Pancreas (tissue), 10 donors: ENCODE measurements at places on chromosomes 5 and 9. TPM values are rescaled to one million over a fixed set of nuclear protein-coding genes. Genes with fewer than 3 reads are reported as not detected.
A peak's percentile ranks its signal among the peaks of the same experiment; 100 is the strongest.

PDZD2 gene
- total RNA-seq: 3.3 TPM

DNA sequence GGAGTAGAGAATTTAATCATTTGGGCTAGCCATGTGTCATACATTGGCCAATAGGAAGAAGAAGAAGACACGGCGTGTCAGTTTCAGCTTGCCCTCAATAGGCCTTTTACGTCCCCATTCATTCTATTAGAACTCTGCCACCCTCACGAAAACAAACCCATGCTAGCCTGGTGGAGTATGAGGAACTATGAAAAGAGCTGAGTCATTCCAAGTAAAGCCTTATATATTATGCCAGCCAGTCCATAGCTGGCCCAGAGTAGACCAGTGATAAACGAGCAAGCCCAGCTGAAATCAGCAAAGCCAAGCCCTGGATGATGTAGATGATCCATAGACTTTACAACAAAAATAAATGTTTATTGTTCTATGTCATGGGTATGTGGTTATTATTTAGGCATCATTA is 895.1 kb downstream of the TLE1 start:
- H3K27ac ChIP-seq: no peak overlapping the region
- no peaks in the 10 kb centered on the region for H3K36me3 ChIP-seq
- no peaks in the 10 kb centered on the region for H3K4me1 ChIP-seq
- DNase-seq: no peak
- no peak overlapping the region for H3K4me3 ChIP-seq

PDCD1LG2 gene
- 0.20 TPM for total RNA-seq

- H3K27me3 ChIP-seq: no peaks in the 10 kb centered on the region
- no peak overlapping the region for H3K27ac ChIP-seq
- no peak for DNase-seq
- H3K4me1 ChIP-seq: no peaks in the 10 kb centered on the region
- H3K36me3 ChIP-seq: no peaks in the 10 kb centered on the region
- no peak overlapping the region for H3K4me3 ChIP-seq
Observed at GRCh38 chr5:108387758-108388157, 5.9 kb upstream of the FBXL17 start.

DNA sequence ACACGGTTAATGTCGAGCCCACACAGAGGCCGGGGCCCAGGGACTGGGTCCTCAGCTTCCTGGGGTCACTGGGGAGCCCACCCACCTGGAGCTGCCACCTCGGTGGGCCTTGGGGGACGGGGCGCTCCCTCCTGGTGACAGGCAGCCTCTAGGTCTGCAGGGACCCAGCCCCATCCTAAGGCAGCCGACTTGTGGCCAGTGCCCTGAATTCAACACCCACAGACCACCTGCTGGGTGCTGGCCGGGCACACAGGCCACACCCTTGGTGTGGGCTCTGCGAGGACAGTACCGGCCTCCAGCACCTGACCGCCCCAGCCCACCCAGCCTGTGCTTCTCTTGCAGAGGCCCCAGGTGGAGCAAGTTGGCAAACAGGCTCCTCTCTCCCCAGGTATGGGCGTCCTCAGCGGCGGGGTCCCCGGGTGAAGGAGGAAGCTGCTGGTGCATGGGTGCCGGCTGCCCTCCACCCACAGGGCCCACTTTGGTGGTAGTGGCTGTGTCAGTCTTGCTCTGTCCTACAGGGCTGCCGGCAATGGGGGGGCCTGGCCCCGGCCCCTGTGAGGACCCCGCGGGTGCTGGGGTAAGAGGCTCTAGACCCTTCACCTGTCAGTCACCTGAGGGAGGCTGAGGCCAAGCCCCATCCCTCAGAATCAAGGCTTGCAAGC is 8.3 kb downstream of the ENTPD8 start:
- H3K4me3 ChIP-seq: no peak overlapping the region
- H3K27me3 ChIP-seq: no peaks in the 10 kb centered on the region
- no peak overlapping the region for H3K27ac ChIP-seq

- H3K4me3 ChIP-seq: no peak overlapping the region
- no peak overlapping the region for H3K27ac ChIP-seq
- H3K27me3 ChIP-seq: no peaks in the 10 kb centered on the region
Observed at GRCh38 chr5:132006331-132007120, 4.9 kb downstream of the ACSL6 start.

PCDHGA10 gene
- total RNA-seq: 1.2 TPM

TMEM38B gene
- total RNA-seq: 5.7 TPM

DNA sequence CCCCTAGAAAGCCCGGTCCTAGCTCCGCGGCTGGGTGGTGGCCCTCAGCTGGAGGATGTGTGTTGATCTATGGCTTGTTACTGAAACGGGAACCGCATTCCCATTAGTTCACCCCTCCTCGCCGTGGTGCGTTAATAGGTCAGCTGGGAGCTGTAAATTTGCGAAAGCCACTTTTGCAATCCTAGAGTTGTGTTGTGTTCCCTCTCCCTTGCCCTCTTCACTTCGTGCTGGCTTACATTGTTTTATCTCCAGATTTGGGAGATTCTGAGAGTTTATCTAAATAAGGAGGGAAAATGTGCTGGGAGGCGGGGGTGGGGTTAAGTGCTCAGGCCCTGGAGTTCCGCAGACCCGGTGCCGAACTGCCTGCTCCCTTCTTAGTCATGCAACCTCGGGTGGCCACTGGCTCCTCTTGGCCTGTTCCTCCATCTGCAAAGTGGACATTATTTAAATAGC is 62.8 kb downstream of the HMCN2 start:
- no peak overlapping the region for H3K27ac ChIP-seq
- H3K27me3 ChIP-seq: peaks cover 17% of the 10 kb centered on the region
- peak; percentile 9 for DNase-seq
- H3K4me3 ChIP-seq: no peak overlapping the region
- no peaks in the 10 kb centered on the region for H3K36me3 ChIP-seq
- no peaks in the 10 kb centered on the region for H3K4me1 ChIP-seq

- no peak overlapping the region for H3K27ac ChIP-seq
- H3K27me3 ChIP-seq: no peaks in the 10 kb centered on the region
- no peak for DNase-seq
Observed at GRCh38 chr9:74172874-74173273, 324.3 kb upstream of the RORB start.

GRCh38 chr9:27440888-27441740 is 83.0 kb upstream of the IFNK start:
- no peaks in the 10 kb centered on the region for H3K27me3 ChIP-seq
- H3K4me3 ChIP-seq: no peak overlapping the region
- no peaks in the 10 kb centered on the region for H3K36me3 ChIP-seq
- no peak for DNase-seq

DNA sequence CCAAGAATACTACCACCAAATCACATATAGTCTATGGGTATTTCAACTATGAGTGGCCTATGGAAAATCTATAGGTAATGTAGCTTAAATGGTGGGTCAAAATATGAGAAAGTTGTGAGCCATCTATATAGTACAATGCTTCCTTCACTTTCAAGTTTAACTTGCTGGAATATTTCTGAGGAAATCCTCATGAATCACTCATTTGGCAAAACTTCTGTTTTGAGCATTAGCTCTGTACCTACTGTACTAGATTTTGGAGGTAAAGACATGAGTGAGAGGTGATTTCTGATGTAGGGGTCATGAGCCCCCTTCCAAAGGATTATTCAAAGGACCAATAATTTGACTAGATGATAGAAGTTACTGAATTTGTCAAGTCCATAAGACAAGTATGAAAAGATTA is 80.6 kb upstream of the DAB2 start:
- H3K4me1 ChIP-seq: no peaks in the 10 kb centered on the region
- no peak overlapping the region for H3K4me3 ChIP-seq
- no peak for DNase-seq
- no peaks in the 10 kb centered on the region for H3K36me3 ChIP-seq

HEMGN gene
- not detected for total RNA-seq

RNF183 gene
- total RNA-seq: 0.15 TPM

DNA sequence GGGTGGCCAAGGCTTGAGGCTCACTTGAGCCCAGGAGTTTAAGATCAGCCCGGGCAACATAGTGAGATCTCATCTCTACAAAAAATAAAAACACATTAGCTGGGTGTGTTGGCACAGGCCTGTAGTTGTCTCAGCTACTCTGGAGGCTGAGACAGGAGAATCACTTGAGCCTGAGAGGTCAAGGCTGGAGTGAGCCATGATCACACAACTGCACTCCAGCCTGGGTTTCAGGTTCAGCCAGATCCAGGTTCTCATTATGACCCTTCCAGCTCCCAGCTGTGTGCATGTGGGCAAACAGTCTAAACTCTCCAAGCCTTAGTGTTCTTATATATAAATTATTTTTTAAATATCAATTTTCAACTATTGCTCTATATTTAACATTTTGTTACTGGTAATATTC is 67.9 kb downstream of the ALDH7A1 start:
- H3K4me3 ChIP-seq: no peak overlapping the region
- no peaks in the 10 kb centered on the region for H3K27me3 ChIP-seq
- no peak for DNase-seq
- H3K27ac ChIP-seq: no peak overlapping the region
- no peaks in the 10 kb centered on the region for H3K36me3 ChIP-seq

GRCh38 chr5:17267106-17267505 is 49.7 kb downstream of the BASP1 start:
- no peaks in the 10 kb centered on the region for H3K36me3 ChIP-seq
- H3K27me3 ChIP-seq: no peaks in the 10 kb centered on the region
- H3K4me3 ChIP-seq: no peak overlapping the region
- H3K4me1 ChIP-seq: no peaks in the 10 kb centered on the region

C9 gene
- total RNA-seq: not detected

DNA sequence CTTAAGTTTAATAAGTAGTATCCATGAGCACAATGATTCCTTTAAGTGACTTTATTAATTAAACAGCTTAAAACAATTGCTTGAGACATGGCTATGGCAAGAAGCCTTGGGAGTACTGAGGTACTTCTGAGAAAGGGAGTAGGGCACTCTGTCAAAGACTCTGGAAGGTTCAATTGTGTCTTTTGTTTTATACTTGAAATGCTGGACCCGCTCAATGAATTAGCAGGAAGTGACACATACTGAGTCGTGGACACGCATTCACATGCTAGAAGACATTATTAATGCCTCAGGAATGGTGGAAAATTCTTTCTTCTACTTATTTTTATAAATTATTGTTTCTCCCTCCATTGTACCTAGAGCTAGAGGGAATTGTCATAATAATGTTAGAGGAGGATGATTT is 347.3 kb upstream of the ZNF608 start:
- H3K4me1 ChIP-seq: no peaks in the 10 kb centered on the region
- DNase-seq: no peak
- H3K36me3 ChIP-seq: no peaks in the 10 kb centered on the region
- H3K27me3 ChIP-seq: no peaks in the 10 kb centered on the region
- H3K27ac ChIP-seq: no peak overlapping the region
- no peak overlapping the region for H3K4me3 ChIP-seq

- H3K36me3 ChIP-seq: no peaks in the 10 kb centered on the region
- H3K27ac ChIP-seq: no peak overlapping the region
- H3K4me3 ChIP-seq: no peak overlapping the region
Observed at GRCh38 chr5:38547257-38547656, 9.2 kb downstream of the LIFR start.

- no peaks in the 10 kb centered on the region for H3K36me3 ChIP-seq
- H3K4me1 ChIP-seq: peaks cover 36% of the 10 kb centered on the region
- H3K27ac ChIP-seq: peak overlapping the region; percentile 98
- no peak for DNase-seq
- H3K4me3 ChIP-seq: no peak overlapping the region
Observed at GRCh38 chr9:14306672-14307660, 7.0 kb downstream of the NFIB start.

PCDHGA11 gene
- total RNA-seq: 1.4 TPM

- H3K36me3 ChIP-seq: no peaks in the 10 kb centered on the region
- no peaks in the 10 kb centered on the region for H3K27me3 ChIP-seq
- peaks cover 7% of the 10 kb centered on the region for H3K4me1 ChIP-seq
- H3K27ac ChIP-seq: no peak overlapping the region
- no peak overlapping the region for H3K4me3 ChIP-seq
Observed at GRCh38 chr9:128943832-128944620, 3.4 kb downstream of the DOLK start.

ADAMTSL2 gene
- total RNA-seq: 3.5 TPM

DNA sequence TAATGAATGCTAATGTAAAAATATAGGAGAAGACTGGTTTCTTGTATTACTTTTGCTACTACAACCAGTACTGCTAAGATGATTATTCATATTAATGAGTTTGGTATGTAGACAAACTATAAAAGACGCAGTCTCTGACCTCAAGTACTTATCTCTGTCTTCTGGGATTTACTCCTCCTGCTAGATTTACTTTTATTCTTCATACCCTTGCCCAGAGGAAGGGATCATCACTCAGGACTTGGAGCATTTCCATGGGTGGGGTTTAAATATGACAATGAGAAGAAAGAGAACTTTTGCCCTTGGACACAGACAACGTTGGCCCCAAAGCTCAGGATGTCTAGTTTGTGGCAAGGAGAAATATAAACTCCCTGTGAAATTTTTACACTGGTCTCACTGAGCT is 126.1 kb downstream of the BNC2 start:
- H3K36me3 ChIP-seq: no peaks in the 10 kb centered on the region
- H3K27me3 ChIP-seq: no peaks in the 10 kb centered on the region
- no peak overlapping the region for H3K27ac ChIP-seq
- no peaks in the 10 kb centered on the region for H3K4me1 ChIP-seq
- H3K4me3 ChIP-seq: no peak overlapping the region

NPR2 gene
- 7.9 TPM for total RNA-seq

DNA sequence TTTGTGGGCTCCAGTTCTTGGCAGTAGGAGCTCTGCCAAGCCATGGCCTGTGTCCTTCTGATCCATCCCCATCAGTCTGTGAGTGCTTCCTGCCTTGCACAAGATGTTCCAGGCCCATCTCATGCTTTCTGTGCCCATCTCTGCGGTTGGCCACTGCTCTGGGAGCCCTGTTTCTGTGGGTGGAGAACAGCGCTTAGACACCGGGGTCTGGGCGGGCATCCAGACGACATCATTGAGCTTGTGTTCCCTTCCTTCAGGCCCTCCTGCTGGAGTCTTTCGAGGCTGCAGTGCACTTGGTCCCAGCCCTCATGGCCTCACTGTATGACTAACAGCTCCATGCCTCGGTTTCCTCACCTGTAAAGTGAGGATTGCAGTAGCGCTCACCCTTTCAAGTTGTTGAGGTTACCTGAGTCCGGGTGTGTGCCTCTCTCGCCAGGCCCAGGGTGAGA is 14.9 kb upstream of the CARD19 start:
- no peaks in the 10 kb centered on the region for H3K27me3 ChIP-seq
- no peaks in the 10 kb centered on the region for H3K4me1 ChIP-seq
- peak; percentile 24 for DNase-seq
- no peak overlapping the region for H3K27ac ChIP-seq
- no peak overlapping the region for H3K4me3 ChIP-seq

DNA sequence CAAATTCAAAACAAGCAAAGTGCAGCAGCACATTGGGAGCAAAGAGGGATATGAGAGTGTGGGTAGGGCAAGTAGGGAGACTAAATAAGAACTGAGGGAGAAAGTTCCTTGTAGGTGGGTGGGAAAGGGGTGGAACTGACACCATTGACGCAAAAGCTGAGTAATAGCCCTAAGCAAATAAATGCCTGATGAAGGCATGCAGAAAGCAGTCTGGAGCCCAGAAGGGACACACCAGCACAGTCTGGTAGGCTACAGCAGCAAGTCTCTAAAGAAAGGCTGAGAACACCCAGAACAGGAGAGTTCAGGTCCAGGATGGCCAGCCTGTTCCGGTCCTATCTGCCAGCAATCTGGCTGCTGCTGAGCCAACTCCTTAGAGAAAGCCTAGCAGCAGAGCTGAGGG is at the start of gene INSL4:
Gene INSL4, plus strand, starts transcription at position 208 of the 400 bp plus-strand sequence. Its CDS starts 105 bp downstream, at position 313.
- peaks cover 3% of the 10 kb centered on the region for H3K27me3 ChIP-seq
- H3K4me1 ChIP-seq: no peaks in the 10 kb centered on the region
- H3K4me3 ChIP-seq: no peak within 1 kb of the TSS
- no peaks in the 10 kb centered on the region for H3K36me3 ChIP-seq

- H3K4me1 ChIP-seq: peaks cover 14% of the 10 kb centered on the region
- peak overlapping the region; percentile 61 for H3K4me3 ChIP-seq
- no peaks in the 10 kb centered on the region for H3K36me3 ChIP-seq
Observed at GRCh38 chr9:111039231-111039906, 1.1 kb upstream of the LPAR1 start.

RUFY1 gene
- total RNA-seq: 17.0 TPM

COL27A1 gene
- total RNA-seq: 15.6 TPM
